ENCODE measurements at places on chromosomes 11 and 22. TPM values are rescaled to one million over a fixed set of nuclear protein-coding genes. Genes with fewer than 3 reads are reported as not detected.

DNA sequence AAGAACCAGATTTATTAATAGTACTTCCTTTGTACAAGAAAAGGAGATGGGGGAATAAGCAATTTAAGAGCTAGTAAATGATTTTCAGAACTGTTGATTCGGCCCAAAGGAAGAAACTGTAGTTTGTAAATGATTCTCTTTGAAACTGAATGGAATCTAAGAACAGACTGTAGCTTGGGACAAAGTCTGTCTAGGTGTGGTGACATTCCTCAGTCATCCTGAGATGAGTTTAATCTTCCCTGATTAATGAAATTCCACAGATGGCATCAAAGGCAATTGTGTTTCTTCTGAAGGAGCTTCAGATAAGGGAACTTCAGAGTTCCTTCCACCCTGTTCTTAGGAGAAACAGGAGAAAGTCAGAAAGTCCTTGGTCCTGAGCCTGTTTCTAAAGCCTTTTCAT lies 2095.9 kb downstream of the LRRC4C start:
- no peak for DNase-seq
- H3K36me3 ChIP-seq: no peaks in the 10 kb centered on the region
- no peaks in the 10 kb centered on the region for H3K27me3 ChIP-seq

- H3K27ac ChIP-seq: no peak overlapping the region
- H3K36me3 ChIP-seq: no peaks in the 10 kb centered on the region
- H3K27me3 ChIP-seq: no peaks in the 10 kb centered on the region
- DNase-seq: no peak
These were observed 1.3 kb upstream of the UBE4A start for GRCh38 chr11:118358071-118358470.

DNA sequence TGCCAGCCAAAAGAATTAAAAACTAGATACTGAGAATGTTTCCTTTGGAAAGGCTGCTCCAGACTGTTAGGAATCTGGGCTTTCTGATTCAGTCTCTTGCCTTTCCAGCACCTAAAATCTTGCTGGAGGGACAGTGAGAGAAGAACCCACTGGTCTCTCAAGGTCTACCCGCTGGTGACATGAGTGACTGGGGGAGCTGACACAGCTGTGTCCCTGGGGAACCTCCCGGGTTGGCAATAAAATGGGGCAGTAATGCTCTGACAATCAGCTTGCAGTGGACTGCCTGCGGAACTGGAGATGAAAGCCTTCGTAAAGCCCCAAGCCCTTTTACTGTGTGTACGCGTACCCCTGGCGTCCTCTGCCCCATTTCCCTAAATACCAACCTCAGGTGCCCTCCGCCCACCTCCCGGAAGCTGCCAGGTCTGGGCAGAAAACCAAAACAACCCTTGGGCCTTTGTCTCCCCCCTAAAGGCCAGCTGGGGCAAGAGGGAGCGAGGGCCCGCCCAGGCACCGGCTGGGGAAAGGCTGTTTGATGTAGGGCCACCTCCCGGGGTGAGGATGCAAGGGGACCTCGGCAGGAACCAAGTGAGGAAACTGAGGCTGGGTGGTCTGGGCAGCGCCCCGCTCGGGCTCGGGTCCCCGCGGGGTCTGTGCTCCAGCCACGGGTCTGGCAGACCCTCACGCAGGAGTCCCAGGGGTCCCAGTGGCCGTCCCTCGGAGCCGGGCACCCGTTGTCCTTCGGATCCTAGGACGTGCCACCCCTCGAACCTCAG lies 741 bp downstream of the CARS1 start:
- peak; percentile 31 for DNase-seq
- H3K27me3 ChIP-seq: no peaks in the 10 kb centered on the region
- peaks cover 5% of the 10 kb centered on the region for H3K36me3 ChIP-seq
- peaks cover 38% of the 10 kb centered on the region for H3K4me1 ChIP-seq
- H3K27ac ChIP-seq: peak overlapping the region; percentile 87

- DNase-seq: no peak
- no peaks in the 10 kb centered on the region for H3K4me1 ChIP-seq
- no peak within 1 kb of the TSS for H3K27ac ChIP-seq
- H3K4me3 ChIP-seq: peak within 1 kb of the TSS; percentile 52
These were observed at the start of gene ABCG4 for GRCh38 chr11:119149018-119149785. Gene ABCG4 (plus strand): TSS chr11:119149052. CDS start chr11:119149966, 914 bp downstream.

ADM gene
- 7.2 TPM for total RNA-seq

TNNT3 gene
- total RNA-seq: 12.5 TPM

HBG2 gene
- 1.0 TPM for total RNA-seq

SERHL2 gene
- 3.1 TPM for total RNA-seq

DNA sequence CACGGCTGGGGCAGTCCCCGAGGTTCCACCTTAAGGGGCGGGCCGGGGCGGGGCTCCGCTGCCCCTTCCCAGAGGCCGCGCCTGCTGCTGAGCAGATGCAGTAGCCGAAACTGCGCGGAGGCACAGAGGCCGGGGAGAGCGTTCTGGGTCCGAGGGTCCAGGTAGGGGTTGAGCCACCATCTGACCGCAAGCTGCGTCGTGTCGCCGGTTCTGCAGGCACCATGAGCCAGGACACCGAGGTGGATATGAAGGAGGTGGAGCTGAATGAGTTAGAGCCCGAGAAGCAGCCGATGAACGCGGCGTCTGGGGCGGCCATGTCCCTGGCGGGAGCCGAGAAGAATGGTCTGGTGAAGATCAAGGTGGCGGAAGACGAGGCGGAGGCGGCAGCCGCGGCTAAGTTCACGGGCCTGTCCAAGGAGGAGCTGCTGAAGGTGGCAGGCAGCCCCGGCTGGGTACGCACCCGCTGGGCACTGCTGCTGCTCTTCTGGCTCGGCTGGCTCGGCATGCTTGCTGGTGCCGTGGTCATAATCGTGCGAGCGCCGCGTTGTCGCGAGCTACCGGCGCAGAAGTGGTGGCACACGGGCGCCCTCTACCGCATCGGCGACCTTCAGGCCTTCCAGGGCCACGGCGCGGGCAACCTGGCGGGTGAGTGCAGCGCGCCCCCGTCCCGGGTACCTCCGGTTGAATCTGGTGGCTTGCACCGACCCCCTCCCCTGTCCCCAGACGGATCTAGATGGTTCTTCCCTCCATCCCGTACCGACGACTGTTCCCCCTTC lies at the start of gene SLC3A2:
SLC3A2 (plus strand) TSS at position 94 of the 776 bp plus-strand sequence; CDS start at position 222, 128 bp downstream.
- peaks cover 38% of the 10 kb centered on the region for H3K36me3 ChIP-seq
- H3K27ac ChIP-seq: peak within 1 kb of the TSS; percentile 96
- peak within 1 kb of the TSS; percentile 98 for H3K4me3 ChIP-seq
- H3K4me1 ChIP-seq: peaks cover 49% of the 10 kb centered on the region
- H3K27me3 ChIP-seq: no peaks in the 10 kb centered on the region

- no peak overlapping the region for H3K4me3 ChIP-seq
- no peak for DNase-seq
- H3K27ac ChIP-seq: no peak overlapping the region
- H3K36me3 ChIP-seq: no peaks in the 10 kb centered on the region
- H3K27me3 ChIP-seq: peaks cover 12% of the 10 kb centered on the region
These were observed 29.0 kb downstream of the TRMU start for GRCh38 chr22:46364341-46365165.

GRCh38 chr11:86672007-86672621 lies at the start of gene ME3:
Gene ME3 (minus strand): TSS chr11:86672616.
- peak within 1 kb of the TSS; percentile 96 for H3K27ac ChIP-seq
- peak; percentile 73 for DNase-seq
- peak within 1 kb of the TSS; percentile 80 for H3K4me3 ChIP-seq
- H3K36me3 ChIP-seq: no peaks in the 10 kb centered on the region
- H3K4me1 ChIP-seq: peaks cover 3% of the 10 kb centered on the region

- no peak overlapping the region for H3K27ac ChIP-seq
- no peak for DNase-seq
- no peaks in the 10 kb centered on the region for H3K36me3 ChIP-seq
These were observed 23.5 kb upstream of the SPTY2D1 start for GRCh38 chr11:18657673-18658072.

GRCh38 chr11:27552341-27552740 lies 45.8 kb upstream of the LIN7C start:
- no peak overlapping the region for H3K4me3 ChIP-seq
- no peaks in the 10 kb centered on the region for H3K27me3 ChIP-seq
- H3K27ac ChIP-seq: no peak overlapping the region
- no peaks in the 10 kb centered on the region for H3K4me1 ChIP-seq
- DNase-seq: no peak

DNA sequence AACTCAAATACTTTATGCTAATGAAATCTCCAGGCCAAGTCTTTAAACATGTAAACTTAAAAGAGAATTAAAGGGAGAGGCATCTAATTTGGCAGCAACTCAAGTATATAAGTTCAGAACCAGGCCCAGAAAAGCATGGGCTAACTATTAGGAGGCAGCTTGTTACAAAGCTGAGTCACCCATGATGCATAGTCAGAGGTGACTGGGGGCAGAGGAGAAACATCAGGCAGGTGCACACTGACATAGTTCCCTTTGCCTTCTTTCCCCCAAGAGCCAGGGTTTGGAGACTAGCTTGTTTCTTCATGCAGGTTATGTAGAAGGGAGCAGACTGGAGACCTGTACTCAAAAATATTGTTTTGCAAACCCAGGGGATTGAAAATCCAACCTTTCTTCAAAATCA lies 619.0 kb downstream of the SOX6 start:
- no peak overlapping the region for H3K4me3 ChIP-seq
- H3K4me1 ChIP-seq: no peaks in the 10 kb centered on the region
- H3K27ac ChIP-seq: no peak overlapping the region
- no peak for DNase-seq
- no peaks in the 10 kb centered on the region for H3K27me3 ChIP-seq
- no peaks in the 10 kb centered on the region for H3K36me3 ChIP-seq

Data from heart right ventricle (tissue), 16 donors.